ENCODE measurements at places on chromosomes 5 and 9.

DNA sequence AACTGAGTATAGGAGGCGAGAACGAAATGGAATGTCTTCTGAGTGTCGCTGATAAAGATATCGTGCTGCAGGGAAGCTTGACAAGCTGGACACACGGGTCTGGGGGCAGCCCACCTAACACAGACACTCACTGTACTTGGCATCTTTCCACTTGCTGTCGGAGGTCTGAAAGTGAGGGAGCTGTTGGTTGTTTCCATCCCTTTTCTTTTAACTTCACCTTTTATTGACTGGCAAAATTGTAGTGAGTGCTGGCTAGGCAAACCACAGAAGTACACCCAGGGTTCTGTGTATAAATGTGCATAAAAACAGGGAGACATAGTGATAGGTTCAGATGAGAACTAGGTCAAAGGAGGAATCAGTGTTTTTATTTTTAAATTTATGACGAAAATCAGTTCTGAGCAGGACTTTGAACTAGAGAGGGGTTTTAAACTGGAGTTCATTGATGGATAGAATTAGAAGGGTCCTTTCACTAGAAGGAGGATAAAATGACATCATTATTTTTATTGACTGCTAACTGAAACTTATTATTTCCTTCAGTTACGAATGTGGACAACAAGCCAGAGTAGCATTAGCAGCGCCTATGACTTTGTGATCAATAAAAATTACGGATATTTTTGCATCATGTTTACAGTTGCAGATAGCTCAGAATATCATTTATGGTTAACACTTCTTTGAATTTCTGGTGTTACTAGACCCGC, 817 bp downstream of the GAPVD1 start:
- DNase-seq, result no peak

- no peak for DNase-seq
These were observed 134.8 kb downstream of the TMEM174 start for GRCh38 chr5:73307645-73308355.

- DNase-seq, result no peak
These were observed 93.8 kb upstream of the IL12B start for GRCh38 chr5:159424123-159424522.

- DNase-seq, result no peak
These were observed 13.8 kb upstream of the ISOC1 start for GRCh38 chr5:129080766-129081165.

GRCh38 chr5:6197427-6197826, 180.9 kb downstream of the MED10 start:
- no peak for DNase-seq

GRCh38 chr5:98474782-98475181, 298.7 kb upstream of the RGMB start:
- DNase-seq, result no peak

GRCh38 chr9:116550696-116551436, 136.2 kb upstream of the TRIM32 start:
- DNase-seq, result no peak

DNA sequence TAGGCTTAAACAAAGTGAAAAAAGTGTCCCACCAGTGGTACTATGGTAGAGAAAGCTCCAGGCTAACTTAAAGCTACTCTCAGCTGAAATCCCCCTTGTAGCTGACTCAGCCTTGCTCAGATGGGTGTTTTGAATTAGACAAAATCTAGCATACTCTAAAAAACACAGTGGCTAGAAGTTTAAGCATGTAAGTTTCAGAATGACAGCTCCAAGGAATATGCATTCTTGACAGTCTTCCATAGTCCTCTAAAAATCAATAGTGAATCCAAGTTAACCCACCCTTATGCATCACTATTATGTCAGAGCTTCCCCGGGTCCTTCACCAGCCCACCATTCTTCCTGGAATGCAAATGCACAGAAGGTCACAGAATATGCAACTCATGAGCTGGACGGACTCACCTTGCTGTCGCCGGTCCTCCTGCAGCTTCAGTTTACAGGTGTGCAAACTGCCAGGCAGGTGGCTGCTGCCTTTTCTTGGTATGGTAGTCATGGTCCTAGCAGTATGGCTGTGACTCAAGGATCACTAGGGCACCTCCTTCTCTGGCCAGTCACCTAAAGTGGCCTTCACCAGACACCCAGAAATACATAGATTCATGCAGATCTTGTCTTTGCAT, 668 bp downstream of the RANBP3L start:
- DNase-seq, result no peak

DNA sequence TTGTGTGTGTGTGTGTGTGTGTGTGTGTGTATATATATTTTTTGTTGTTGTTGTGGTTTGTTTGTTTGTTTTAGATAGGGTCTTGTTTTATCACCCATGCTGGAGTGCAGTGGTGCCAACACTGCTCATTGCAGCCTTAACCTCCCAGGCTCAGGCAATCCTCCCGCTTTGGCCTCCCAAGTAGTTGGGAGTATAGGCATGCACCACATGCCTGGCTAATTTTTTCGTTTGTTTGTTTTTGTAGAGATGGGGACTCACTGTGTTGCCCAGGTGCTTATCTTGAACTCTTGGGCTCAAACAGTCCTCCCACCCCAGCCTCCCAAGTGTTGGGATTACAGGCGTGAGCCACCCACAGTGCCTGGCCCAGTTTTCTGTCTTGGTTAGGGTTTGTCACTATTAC, 77.3 kb downstream of the GAPVD1 start:
- no peak for DNase-seq

DNA sequence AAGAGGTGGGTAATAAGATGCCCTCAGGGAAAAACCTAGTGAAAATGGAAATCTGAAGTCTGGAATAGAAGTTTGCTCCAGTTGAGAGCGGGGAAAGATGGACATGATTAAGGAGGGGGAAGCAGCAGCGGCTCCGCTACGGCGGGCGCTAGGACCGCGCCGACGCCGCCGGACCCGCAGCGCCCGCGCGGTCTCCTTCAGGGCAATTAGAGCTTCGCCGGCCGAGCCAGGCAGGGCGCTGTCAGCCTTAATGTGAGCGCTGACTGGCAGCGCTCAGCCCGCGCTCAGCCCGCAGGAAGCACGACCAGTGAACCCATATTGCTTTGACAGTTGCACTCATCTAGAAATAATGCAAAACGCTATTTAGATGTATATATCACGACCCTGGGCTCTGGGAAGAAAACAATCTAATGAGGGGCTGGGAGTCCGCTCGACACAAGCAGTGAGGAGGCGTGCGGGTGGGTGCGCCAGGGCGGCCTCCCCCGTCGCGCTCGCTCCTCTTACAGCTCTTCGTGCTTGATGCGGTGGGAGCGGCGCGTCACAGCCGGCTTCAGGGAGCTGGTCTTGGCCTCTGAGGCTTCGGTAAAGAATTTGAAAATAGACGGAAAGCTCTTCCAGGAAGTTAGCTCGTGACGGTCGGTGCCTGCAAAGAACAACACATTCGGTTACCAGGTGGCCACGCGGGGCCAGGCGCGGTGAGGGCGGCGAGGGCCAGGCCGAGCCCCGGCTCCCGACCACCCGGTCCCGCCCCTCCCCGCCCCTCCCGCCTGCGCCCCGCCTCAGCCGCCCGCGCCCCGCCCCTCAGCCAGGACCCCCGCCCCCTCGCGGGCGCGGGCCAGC, 37.7 kb downstream of the NR2F1 start:
- DNase-seq, result no peak

- DNase-seq, result no peak
These were observed 716.4 kb downstream of the SEMA5A start for GRCh38 chr5:8829323-8830029.

- DNase-seq, result no peak
These were observed 11.8 kb upstream of the EXOC3 start for GRCh38 chr5:431001-431710.
